SW 1271 (cell line): ENCODE measurements at places on chromosomes 6 and 20.

DNA sequence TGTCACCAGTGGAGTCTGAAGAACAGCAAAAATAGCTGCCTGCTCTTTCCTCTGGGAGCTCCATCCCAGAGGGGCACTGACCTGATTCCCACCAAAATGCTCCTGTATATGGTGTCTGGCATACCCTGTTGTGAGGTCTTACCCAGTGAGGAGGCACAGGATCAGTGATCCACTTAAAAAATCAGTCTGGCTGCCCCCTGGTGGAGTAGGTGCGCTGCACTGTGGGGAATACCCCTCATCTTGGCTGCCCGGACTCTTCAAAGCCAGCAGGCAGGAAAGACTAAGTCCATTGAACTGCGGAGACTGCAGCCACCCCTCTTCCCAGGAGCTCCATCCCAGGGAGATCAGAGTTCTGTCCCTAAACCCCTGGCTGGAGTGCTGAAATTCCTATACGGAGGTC lies 230.9 kb upstream of the HTR1E start:
- DNase-seq, result no peak

- no peak for DNase-seq
Observed at GRCh38 chr20:57306747-57307146, 22.9 kb upstream of the SPO11 start.

DNA sequence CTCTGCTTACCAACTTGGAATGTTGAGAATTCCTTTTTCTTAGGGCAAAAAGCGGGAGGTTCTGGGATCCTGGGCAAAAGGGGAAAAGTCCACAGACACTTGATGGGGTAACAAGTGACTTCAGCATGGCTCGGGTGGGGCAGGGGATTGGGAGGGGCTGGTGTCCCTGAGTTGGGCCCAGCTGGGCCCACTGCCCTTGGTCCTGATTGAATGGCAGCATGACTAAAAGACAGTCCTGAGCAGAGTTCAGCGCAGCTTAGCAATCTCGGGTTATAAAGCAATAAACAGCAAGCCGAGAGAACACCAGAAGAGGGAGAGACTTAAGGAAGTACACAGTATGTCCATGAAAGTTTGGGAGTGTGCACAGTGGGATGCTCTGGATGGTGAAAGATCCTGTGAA lies 5.6 kb downstream of the PPP2R5D start:
- no peak for DNase-seq

GRCh38 chr20:37596890-37597536 lies 69.3 kb upstream of the BLCAP start:
- no peak for DNase-seq

- DNase-seq, result no peak
Observed at GRCh38 chr6:29763491-29764289, 40.5 kb downstream of the HLA-F start.

DNA sequence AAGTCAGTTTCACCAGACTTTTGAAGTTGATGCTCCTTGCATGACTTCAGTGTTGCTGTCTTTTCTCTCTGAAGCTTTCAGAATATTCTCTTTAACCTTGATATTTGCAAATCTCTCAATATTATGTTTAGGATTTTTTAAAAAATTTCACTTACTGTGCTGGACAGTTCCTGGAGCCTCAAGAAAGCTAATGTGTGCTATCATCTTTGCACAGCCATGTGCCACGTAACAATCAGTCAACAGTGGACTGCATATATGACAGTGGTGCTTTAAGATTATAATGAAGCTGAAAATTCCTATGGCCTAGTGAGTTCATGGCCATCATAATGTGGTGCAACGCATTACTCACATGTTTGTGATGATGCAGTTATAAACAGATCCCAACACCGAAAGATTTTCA lies 59.1 kb upstream of the OGFRL1 start:
- DNase-seq, result no peak

DNA sequence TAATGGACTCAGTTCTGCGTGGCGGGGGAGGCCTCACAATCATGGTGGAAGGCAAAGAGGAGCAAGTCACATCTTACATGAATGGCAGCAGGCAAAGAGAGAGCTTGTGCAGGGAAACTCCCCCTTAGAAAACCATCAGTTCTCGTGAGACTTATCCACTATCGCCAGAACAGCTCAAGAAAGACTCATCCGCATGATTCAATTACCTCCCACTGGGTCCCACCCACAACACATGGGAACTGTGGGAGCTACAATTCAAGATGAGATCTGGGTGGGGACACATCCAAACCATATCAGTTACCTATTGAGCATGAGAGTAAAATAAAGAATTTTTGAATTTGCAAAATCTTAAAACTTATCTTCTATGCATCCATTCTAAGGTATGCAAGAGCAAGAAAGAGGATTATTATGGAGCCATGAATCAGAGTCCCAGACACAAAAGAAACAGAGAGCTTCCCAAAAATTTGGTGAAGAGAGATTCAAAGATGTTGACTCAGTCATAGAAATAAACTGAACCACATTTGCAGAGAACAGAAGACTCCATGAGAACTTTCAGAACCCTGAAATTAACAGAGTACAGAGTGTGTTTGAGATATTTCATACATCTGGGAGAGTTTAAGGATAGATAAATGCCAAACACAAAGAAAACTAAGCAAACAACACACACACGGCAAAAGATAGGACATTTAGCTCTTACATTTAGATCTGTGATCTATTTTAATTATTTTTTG lies 17.1 kb upstream of the MOXD1 start:
- no peak for DNase-seq

GRCh38 chr6:106745197-106745770 lies 115.9 kb downstream of the QRSL1 start:
- no peak for DNase-seq

DNA sequence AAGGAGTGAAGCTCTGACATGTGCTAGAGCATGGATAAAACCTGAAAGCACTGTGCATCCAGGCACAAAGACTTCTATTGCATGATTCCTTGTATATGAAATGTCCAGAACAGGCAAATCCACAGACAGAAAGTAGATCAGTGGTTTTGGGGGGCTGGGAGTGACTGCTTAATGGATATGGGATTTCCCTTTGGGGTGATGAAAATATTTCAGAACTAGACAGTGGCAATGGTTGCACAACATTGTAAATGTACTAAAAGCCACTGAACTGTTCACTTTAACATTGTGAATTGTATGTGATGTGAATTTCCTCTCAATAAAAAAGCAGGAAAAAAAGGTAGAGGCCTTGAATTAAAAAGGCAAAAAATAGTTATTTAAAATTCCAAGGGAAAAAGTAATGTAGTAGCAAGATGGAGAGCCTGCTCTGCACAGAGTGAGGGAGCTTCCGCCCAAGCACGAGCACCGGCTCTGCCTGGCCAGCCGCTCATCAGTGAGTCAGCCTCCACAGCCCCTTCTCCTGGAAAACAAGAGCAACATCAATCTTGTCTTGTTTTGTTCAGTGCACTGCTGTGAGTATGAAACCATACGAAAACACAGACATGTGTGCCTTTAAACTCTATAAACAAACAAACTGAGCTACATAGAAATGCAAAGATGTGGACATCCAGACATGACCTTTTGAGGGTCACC lies 74.6 kb upstream of the THBS2 start:
- DNase-seq, result no peak

GRCh38 chr20:53903652-53903987 lies 166.8 kb downstream of the BCAS1 start:
- no peak for DNase-seq

DNA sequence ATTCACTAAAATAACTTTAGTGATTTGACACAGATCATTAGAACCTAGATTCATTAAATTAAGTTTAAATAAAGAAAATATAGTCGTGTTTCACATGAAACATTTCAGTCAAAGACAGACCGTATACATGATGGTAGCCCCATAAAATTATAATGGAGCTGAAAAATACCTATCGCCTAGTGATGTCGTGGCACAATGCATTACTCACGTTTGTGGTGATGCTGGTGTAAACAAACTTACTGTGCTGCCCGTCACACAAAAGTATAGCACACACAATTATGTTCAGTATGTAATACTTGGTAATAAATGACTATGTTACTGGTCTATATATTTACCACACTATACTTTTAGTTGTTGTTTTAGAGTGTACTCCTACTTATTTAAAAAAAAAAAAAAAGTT lies 17.3 kb downstream of the DST start:
- no peak for DNase-seq

DNA sequence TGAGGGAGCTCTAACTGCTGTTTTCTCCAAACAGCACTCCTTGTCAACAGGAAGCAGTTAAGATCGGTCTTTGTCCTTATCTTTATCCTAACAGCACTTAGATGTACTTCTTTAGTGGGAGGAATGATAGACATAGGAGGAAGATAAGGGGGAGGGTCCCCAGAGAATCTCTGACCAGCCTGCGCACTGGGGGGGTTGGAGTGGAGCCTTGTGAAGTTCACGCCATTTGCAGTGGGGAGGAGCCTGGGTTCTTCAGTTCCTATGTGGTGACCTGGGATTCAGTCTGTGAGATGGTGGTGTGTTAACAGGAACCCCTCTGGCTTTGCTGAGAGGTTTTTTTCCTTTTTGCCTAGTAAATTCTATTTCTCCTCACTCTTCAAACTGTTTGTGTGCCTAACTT lies 18.1 kb upstream of the ASCC3 start:
- DNase-seq, result no peak

DNA sequence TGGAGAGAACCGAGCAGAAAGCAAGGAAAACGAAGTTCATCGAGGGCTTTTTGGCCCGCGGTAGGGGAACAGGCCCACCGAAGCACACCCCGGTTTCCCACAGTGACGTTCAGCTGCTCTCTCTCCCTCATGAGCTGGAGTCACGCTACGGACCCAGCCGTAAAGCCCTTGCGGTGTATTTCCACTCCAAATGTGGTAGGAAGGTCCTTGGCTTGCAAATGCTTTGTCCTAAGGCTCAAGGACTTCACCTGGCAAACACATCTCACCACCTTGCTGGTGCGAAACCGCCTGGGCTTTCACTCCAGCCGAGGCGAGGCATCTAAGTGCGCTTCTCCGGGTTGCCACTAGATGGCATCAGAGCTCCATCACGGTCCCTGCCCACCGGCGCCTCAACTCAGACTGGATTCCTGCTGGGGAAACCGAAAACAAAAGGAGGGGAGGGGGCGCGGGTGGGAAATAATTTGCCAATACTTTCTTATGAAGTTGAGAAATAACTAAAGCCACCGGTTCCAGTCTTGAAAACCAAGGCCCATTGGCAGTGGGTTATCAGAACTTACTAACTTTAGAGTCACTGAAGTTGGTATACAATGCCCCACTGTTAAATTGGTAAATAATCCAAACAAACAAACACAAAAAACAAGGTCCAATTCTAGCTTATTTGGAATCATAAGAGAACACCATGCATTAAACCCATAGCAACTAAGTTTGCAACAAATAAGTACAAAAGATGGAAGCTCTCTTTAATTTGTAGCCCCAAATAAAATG lies 13.4 kb upstream of the FOXC1 start:
- peak; percentile 46 for DNase-seq

DNA sequence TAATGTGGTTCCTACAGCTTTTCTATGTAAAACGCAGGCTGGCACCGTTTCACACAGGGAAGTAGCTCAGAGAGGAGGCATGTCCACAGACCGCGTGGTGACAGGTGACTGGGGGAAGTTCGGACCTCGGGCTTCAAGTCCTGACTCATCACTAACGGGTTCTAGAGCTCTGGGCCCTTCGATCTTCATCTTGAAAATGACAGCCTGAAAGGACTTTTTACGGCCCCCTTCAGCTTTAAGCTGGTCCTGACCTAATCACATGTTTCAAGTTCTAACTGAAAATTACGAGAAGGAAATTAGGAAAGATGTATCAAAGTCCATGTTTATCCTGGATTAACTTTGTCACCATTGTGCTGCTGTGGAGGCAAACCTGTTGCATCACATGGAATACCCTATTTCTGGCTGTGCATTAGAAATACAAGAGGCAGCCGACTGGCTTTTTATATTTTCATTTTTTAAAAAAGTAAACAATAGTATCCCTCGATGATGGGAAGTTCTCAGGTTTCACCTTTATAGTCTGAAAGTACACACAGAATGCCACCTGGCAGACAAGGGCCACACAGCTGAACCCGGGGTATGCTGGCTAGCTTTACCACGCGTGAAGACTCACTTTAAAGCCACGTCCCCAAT lies 2.0 kb downstream of the MAN1A1 start:
- no peak for DNase-seq

GRCh38 chr20:46400828-46401477 lies 5.5 kb downstream of the ELMO2 start:
- no peak for DNase-seq

DNA sequence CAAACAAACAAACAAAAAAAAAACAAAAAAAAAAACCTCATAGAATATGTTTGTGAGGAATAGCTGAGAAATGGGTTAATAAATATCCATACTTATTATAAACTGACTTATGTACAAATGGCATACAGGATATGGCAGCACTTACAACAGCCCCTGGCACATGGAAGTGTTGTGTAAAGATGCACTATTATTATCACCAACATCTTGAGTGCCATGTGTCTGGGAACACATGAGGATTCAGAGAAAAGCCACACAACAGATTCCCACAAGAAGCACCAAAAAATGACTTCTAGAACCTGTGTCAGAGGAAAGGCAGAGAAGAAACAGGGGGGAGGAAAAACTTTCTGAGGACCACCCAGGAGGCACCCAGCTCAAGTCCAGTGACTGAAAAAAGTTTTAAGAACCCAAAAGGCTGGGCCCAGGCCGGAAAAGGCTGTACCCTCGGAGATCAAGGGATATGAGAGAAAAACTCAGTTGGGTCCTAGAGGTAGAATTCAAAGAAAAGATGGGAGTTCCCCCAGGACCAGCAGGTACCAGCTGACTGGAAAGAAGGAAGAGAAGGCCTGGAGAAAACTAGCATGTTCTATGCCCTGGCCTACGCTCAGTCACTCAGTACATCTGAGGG lies 9.4 kb upstream of the TAF8 start:
- no peak for DNase-seq

GRCh38 chr20:7136886-7137285 lies 369.4 kb downstream of the BMP2 start:
- DNase-seq, result no peak

- no peak for DNase-seq
Observed at GRCh38 chr6:141117874-141118273, 1014.9 kb upstream of the GJE1 start.

- DNase-seq, result no peak
Observed at GRCh38 chr6:113971741-113972140, 793 bp upstream of the HDAC2 start.

GRCh38 chr6:8245726-8246125 lies 143.4 kb upstream of the EEF1E1 start:
- DNase-seq, result no peak

DNA sequence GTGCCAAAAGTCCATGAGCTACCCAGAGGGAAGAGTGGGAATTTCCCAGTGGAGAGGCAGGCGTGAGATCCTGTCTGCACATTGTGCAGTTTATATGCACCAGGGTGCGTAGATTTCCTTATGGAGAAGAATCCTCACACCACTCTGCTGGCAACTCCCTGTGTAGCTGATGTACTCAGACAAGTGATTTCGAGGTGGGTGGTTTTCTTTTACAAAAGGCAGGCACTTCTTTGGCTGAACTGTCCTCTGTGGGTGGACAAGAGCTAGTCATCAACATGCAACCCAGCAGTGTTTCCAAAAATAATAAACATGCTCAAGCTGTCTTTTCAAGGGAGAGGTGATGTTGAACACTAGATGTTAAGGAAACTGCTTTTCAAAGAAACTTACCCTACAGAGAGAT lies 121.7 kb upstream of the NXT1 start:
- DNase-seq, result no peak
